ENCODE measurements at places on chromosomes 16 and 17.

- H3K27me3 ChIP-seq, result peaks cover 10% of the 10 kb centered on the region
- no peak within 1 kb of the TSS for H3K27ac ChIP-seq
- H3K36me3 ChIP-seq, result no peaks in the 10 kb centered on the region
- DNase-seq, result no peak
Observed at GRCh38 chr17:81961087-81961511, at the start of gene NOTUM. Gene NOTUM (minus strand): TSS chr17:81961187. CDS start chr17:81960909, 278 bp downstream.

GRCh38 chr16:89345642-89346150, 128.2 kb downstream of the ZNF778 start:
- no peaks in the 10 kb centered on the region for H3K36me3 ChIP-seq
- no peaks in the 10 kb centered on the region for H3K27me3 ChIP-seq
- no peak overlapping the region for H3K27ac ChIP-seq
- H3K4me3 ChIP-seq, result no peak overlapping the region
- no peak for DNase-seq

DNA sequence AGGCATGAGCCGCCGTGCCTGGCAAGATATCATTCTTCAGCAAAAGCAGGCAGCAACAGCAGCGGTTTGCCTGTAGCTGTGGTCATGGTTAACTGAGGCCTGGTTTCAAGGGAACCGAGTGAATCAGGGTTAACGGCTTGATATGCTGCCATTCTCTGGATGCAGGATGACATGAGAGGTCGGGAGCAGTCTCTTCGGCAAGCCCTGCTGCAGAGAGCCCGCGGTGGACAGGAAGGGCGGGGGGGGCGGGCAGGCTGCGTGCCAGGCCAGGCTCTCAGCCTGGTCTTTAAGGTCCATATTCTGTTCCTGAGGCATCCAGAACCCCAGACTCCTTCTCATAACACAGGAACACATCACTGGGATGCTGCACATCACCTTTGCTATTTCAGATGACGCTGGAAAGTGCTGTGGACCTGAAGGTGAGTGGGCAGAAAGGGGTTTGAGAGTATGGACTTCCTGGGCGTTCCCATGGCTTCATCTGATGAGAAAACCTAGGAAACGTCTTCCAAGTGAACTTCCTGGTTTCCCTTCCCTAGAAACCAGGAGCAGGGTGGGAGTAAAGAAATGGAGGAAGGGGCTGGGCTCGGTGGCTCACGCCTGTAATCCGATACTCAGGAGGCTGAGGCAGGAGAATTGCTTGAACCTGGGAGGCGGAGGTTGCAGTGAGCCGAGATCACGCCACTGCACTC, 165.6 kb upstream of the RPH3AL start:
- H3K4me1 ChIP-seq, result no peaks in the 10 kb centered on the region
- H3K36me3 ChIP-seq, result peaks cover 59% of the 10 kb centered on the region
- no peak overlapping the region for H3K27ac ChIP-seq
- no peak overlapping the region for H3K4me3 ChIP-seq

GRCh38 chr16:59905606-59906005, 1171.5 kb upstream of the GOT2 start:
- H3K4me1 ChIP-seq, result no peaks in the 10 kb centered on the region
- DNase-seq, result no peak
- H3K36me3 ChIP-seq, result no peaks in the 10 kb centered on the region
- no peaks in the 10 kb centered on the region for H3K27me3 ChIP-seq

DNA sequence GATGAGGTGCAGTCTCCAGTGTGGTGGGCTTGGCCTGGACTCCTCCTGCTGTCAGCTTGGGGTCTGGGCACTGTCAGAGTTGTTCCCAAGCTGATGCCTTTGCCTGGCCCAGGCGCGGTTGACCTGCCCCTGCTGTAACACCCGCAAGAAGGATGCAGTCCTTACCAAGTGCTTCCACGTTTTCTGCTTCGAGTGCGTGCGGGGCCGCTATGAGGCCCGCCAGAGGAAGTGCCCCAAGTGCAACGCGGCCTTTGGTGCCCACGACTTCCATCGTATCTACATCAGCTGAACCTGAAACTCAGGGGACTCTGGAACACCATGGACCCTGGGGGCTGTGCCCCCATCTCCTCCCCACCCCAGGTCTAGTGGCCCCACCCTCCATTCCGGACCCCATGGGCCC, 11.7 kb downstream of the RNF40 start:
- H3K27ac ChIP-seq, result no peak overlapping the region
- DNase-seq, result no peak
- peaks cover 28% of the 10 kb centered on the region for H3K4me1 ChIP-seq
- H3K27me3 ChIP-seq, result no peaks in the 10 kb centered on the region
- H3K36me3 ChIP-seq, result peaks cover 48% of the 10 kb centered on the region

GRCh38 chr17:77769215-77769614, 189.3 kb upstream of the TNRC6C start:
- H3K27me3 ChIP-seq, result no peaks in the 10 kb centered on the region
- peaks cover 9% of the 10 kb centered on the region for H3K4me1 ChIP-seq
- DNase-seq, result no peak
- H3K4me3 ChIP-seq, result no peak overlapping the region
- H3K36me3 ChIP-seq, result no peaks in the 10 kb centered on the region
- H3K27ac ChIP-seq, result no peak overlapping the region

GRCh38 chr16:14240964-14241363, 169.8 kb downstream of the MRTFB start:
- H3K4me1 ChIP-seq, result peaks cover 33% of the 10 kb centered on the region
- DNase-seq, result no peak
- peak overlapping the region; percentile 50 for H3K27ac ChIP-seq
- no peak overlapping the region for H3K4me3 ChIP-seq
- no peaks in the 10 kb centered on the region for H3K27me3 ChIP-seq
- peaks cover 59% of the 10 kb centered on the region for H3K36me3 ChIP-seq

DNA sequence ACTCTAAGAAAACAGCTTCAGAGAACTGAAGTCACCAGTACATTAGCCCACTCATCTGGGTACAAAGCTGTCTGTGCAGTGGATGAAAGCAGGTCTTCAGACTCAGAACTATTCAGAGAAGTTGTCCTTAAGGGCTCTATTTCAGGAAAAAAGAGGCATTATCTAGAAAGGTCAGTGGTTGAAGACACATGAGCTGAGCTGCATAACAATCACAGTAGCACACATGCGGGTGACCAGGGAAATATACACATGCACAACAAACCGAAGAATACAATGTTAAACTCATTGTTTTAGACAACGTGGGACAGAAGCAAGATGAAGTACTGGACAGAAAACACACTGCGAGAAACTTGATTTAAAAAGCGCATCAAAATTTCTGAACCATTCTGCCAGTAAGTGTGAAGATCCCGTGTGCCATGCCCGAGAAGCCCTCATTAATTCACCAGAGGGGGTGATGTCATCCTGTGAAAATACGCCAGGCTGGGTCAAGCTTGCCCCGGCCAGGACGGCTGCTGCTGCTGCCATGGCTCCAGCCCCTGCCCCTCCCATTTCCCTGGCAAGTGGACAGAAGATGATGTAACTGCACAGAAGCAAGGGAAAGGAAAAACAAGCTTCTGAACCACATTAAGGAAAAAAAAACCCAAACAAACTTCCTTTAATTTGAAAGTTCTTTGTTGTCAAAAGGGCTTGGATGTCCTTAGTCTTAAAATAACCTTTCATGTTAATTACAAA, 10.1 kb downstream of the DYNC1LI2 start:
- H3K4me3 ChIP-seq, result no peak overlapping the region
- peak; percentile 95 for DNase-seq
- peaks cover 75% of the 10 kb centered on the region for H3K36me3 ChIP-seq
- no peaks in the 10 kb centered on the region for H3K27me3 ChIP-seq
- H3K27ac ChIP-seq, result peak overlapping the region; percentile 71

GRCh38 chr17:43987131-43988021, 17.0 kb upstream of the NAGS start:
- DNase-seq, result no peak
- peaks cover 11% of the 10 kb centered on the region for H3K4me1 ChIP-seq
- no peak overlapping the region for H3K27ac ChIP-seq
- H3K4me3 ChIP-seq, result no peak overlapping the region
